ENCODE measurements at places on chromosomes 6 and 20. TPM values are rescaled to one million over a fixed set of nuclear protein-coding genes. Genes with fewer than 3 reads are reported as not detected.

CST7 gene
- 29.8 TPM for total RNA-seq

SIRPB2 gene
- not detected for total RNA-seq

XKR7 gene
- total RNA-seq, result 0.09 TPM

SGK1 gene
- 42.8 TPM for total RNA-seq

ME1 gene
- total RNA-seq, result not detected

SNRPB2 gene
- 88.2 TPM for total RNA-seq

CTCFL gene
- total RNA-seq, result not detected

SNAP91 gene
- total RNA-seq, result not detected

KHDRBS2 gene
- not detected for total RNA-seq

SCAF8 gene
- 28.2 TPM for total RNA-seq

HMGCLL1 gene
- not detected for total RNA-seq

DUSP15 gene
- total RNA-seq, result not detected

DSP gene
- total RNA-seq, result 0.14 TPM

PKHD1 gene
- not detected for total RNA-seq

GSTA2 gene
- not detected for total RNA-seq

STMND1 gene
- total RNA-seq, result not detected

PIGU gene
- 20.6 TPM for total RNA-seq

MOG gene
- total RNA-seq, result not detected

SLA2 gene
- total RNA-seq, result 66.8 TPM

Data from activated naive CD4-positive, alpha-beta T cell treated with anti-CD3 and anti-CD28 coated beads, Interleukin-2, amount 50 U/mL, for 72 hours (primary cell).